ENCODE measurements at places on chromosomes 5 and 9.

DNA sequence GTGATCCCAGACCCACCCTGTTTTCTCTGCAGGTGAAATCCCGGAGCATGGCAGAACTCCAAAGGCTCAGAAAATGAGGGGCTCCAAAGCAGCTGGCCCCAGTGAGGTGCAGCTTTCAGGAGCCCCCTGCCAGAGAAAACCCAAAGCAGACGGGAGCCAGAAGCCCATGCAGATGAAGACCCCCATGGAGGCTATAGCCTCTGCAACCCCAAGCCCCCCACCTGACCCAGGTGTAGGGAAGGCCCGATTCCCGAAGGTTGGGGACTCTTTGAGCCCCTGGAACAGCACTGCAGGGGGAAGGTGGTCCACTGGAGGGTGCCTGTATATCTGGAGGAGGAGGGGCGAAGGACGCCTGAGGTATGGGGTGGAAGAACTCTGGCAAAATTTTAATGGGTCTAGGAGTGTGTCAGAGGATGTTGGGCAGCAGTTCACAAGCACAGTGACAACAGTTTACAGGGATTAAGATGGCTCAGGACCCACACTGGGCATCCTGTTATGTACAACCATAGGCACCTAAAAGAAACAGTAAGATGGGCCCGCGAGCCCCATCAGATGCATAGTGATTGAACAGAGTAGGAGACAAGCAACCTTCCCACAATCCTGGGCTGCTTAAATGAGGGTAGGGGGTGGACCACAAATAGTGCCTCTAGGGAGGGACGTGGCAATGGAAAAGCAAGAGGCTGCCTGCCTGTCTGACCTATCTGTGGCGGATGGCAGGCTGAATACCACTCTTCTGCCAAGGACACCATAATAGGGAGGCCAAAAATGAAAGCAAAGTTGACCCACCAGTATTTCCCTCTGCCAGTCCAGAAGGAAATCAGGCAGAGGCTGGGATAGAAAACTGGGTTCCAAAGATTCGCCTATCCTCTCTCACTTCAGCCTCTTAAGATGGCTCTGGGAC is 16.4 kb upstream of the ANXA6 start:
- DNase-seq: no peak
- no peak overlapping the region for H3K27ac ChIP-seq
- H3K4me1 ChIP-seq: no peaks in the 10 kb centered on the region
- no peak overlapping the region for H3K4me3 ChIP-seq
- H3K27me3 ChIP-seq: no peaks in the 10 kb centered on the region

DNA sequence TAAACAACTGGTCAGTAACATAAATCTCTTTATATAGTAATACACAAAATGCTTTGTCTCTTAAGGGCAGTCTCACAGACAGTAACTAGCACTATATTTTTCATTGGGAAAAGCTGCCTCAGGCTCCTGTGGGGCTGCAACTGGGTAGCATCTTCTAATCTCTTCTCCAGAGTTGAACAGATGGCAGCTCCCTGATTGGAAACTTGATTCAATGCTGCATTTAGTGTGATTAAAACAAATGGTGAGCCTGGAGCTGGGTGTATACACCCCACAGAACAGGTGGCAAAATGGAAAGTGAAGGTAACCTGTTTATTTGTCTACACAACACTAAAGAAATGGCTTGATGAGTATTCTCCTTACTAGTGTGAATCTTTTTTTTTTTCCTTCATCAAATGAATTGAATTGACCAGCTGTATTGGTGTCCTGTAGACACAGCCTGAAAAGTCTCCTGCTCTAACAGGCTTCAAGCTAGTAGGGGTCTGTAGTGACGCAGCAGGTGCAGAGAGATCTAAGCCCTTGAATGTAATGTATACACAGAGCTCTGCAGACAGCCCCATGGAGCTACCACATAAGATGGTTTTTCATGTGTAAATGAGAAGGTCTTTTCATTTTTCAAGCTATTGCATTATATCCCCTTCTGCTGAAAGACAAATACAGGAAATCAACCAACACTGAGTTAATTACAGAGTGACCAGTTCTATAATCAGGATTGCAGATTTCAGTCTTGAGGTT is 43.3 kb downstream of the IZUMO3 start:
- H3K4me3 ChIP-seq: no peak overlapping the region
- no peaks in the 10 kb centered on the region for H3K27me3 ChIP-seq
- no peaks in the 10 kb centered on the region for H3K4me1 ChIP-seq
- no peaks in the 10 kb centered on the region for H3K36me3 ChIP-seq
- H3K27ac ChIP-seq: no peak overlapping the region

GRCh38 chr9:29882767-29883166 is 2309.5 kb upstream of the C9orf72 start:
- no peak for DNase-seq
- no peak overlapping the region for H3K4me3 ChIP-seq
- H3K27me3 ChIP-seq: no peaks in the 10 kb centered on the region
- no peaks in the 10 kb centered on the region for H3K36me3 ChIP-seq
- no peaks in the 10 kb centered on the region for H3K4me1 ChIP-seq

GRCh38 chr9:124429530-124429867 is 14.3 kb upstream of the PSMB7 start:
- no peak overlapping the region for H3K27ac ChIP-seq
- DNase-seq: no peak
- no peaks in the 10 kb centered on the region for H3K27me3 ChIP-seq
- H3K36me3 ChIP-seq: no peaks in the 10 kb centered on the region
- no peaks in the 10 kb centered on the region for H3K4me1 ChIP-seq

- DNase-seq: no peak
- H3K27ac ChIP-seq: no peak overlapping the region
- H3K27me3 ChIP-seq: no peaks in the 10 kb centered on the region
These were observed 524.2 kb downstream of the SPATA31D1 start for GRCh38 chr9:82512728-82513127.

DNA sequence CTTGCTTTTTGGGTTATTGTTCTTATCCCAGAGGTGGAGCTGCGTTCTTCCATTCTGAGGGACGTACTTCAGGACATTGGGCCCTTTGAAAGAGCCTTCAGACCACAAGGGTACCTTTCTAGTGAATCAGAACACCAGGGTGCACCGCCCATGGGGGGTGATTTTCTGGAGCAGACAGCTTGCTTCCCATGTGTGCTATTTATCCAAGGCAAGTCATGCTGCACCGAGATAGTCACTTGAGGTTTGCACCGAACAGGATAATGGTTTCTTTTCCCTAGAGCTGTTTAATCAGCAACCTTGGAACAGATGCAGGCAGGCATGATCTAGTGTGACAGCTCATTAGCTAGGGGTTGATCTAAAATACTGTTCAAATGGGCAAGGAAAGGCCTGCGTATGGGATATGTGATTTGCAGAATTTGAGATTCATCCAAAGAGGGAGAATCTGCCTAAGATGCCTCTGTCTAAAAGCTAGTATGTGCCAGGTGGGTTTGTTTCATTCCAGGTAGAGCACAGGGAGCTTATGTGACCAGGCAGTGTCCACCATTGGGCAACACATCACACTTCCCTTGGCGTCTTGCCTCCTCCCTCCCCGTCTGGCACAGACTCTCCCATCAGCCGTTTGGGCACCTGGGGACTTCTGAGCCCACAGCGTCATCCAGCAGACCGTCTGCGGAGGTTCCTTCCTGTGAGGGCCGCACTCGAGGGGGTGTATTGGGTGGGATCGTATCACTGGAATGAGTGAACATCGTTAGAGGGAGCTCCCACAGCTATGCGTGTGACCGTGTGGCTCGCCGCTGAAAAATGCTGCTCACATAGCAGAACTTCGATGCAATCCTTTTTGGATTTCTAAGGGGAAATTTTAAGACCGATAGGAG is 23.0 kb downstream of the ABL1 start:
- no peak for DNase-seq
- no peak overlapping the region for H3K27ac ChIP-seq
- no peak overlapping the region for H3K4me3 ChIP-seq
- H3K4me1 ChIP-seq: no peaks in the 10 kb centered on the region

DNA sequence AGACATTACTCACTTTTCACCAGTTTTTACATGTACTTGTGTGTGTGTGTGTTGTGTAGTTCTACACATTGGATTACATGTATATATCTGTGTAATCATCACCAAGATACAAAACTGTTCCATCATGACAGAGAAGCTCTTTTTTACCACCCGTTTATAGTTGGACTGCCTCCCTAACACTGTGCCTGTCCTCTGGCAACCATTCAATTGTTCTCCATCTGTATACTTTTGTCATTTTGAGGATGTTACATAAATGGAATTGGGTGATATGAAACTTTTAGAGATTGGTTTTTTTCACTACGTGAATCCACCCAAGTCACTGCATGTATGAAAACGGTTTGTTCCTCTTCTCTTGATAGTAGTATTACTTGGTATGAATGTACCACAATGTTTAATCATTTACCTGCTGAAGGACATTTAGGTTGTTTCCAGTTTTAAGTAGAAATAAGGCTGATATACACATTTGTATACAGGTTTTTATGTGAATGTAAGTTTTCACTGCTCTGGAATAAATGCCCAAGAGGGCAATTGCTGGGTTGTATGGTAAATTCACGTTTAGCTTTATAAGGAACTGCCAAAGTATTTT is 126.2 kb downstream of the MAPKAP1 start:
- no peaks in the 10 kb centered on the region for H3K4me1 ChIP-seq
- H3K27me3 ChIP-seq: no peaks in the 10 kb centered on the region
- H3K36me3 ChIP-seq: no peaks in the 10 kb centered on the region
- H3K27ac ChIP-seq: no peak overlapping the region

- H3K27me3 ChIP-seq: no peaks in the 10 kb centered on the region
- no peaks in the 10 kb centered on the region for H3K4me1 ChIP-seq
- DNase-seq: no peak
- no peak overlapping the region for H3K27ac ChIP-seq
These were observed 7.0 kb upstream of the UGT3A2 start for GRCh38 chr5:36073595-36074216.

GRCh38 chr5:110726249-110727024 is at the start of gene TMEM232:
Gene TMEM232, minus strand, starts transcription at chr5:110726671. Its CDS starts 59,319 bp downstream, at chr5:110667352.
- no peaks in the 10 kb centered on the region for H3K27me3 ChIP-seq
- H3K4me1 ChIP-seq: no peaks in the 10 kb centered on the region
- H3K27ac ChIP-seq: no peak within 1 kb of the TSS
- H3K4me3 ChIP-seq: peak within 1 kb of the TSS; percentile 48
- H3K36me3 ChIP-seq: no peaks in the 10 kb centered on the region

- H3K27me3 ChIP-seq: no peaks in the 10 kb centered on the region
- no peaks in the 10 kb centered on the region for H3K36me3 ChIP-seq
- H3K4me1 ChIP-seq: no peaks in the 10 kb centered on the region
- no peak overlapping the region for H3K27ac ChIP-seq
- no peak overlapping the region for H3K4me3 ChIP-seq
These were observed 72.0 kb upstream of the CKMT2 start for GRCh38 chr5:81161012-81161601.

- H3K4me1 ChIP-seq: no peaks in the 10 kb centered on the region
- no peak for DNase-seq
- no peak overlapping the region for H3K27ac ChIP-seq
- H3K36me3 ChIP-seq: no peaks in the 10 kb centered on the region
These were observed 516.0 kb downstream of the SPATA31D1 start for GRCh38 chr9:82504620-82505019.

DNA sequence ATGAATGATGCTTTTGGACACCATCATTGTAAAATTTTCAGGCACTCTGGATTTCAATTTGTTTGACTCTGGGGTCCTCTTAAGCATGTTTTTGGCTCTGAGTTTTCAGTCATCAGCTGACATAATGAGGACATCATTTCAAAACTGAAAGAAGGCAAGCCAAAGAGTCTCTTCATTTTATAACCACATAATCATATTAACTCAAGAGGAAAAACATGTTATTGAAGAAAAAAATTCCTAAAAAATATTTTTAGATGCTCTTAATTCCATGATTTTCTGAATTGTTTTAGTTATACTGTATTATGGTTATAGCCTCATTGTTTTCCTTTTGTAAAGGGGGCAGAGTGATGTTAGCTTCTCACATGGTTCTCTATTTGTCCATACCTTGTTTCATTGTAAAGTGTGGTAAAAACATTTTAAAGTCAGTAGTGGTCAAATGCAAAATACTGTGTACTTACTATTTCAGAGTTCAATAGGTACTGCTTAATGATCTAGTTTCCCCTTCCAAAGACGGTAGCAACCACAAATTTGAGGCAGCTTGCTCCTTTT is 472.1 kb downstream of the DMRT2 start:
- no peak overlapping the region for H3K27ac ChIP-seq
- H3K4me3 ChIP-seq: no peak overlapping the region
- no peaks in the 10 kb centered on the region for H3K4me1 ChIP-seq
- no peaks in the 10 kb centered on the region for H3K27me3 ChIP-seq
- no peaks in the 10 kb centered on the region for H3K36me3 ChIP-seq

GRCh38 chr5:62326702-62327101 is 20.7 kb downstream of the KIF2A start:
- H3K36me3 ChIP-seq: no peaks in the 10 kb centered on the region
- no peaks in the 10 kb centered on the region for H3K27me3 ChIP-seq
- no peak overlapping the region for H3K4me3 ChIP-seq
- no peak for DNase-seq
- no peak overlapping the region for H3K27ac ChIP-seq
- H3K4me1 ChIP-seq: no peaks in the 10 kb centered on the region

DNA sequence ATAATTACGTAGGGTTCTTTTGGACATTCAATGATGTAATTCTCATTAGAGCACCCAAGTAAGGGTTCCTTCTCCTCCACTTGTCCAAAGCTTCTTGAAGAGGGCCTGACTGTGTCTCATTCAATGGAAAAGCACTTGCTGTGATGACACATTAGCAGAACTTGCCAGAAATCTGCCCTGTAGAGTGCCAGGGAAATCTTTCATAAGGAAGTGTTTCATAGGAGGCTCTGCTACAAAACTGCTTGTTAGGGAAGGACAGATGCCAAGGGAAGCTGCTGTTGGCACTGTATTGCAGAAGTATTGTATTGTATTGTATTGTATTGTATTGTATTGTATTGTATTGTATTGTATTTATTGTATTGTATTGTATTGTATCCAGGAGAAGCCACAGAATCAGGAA is 45.5 kb upstream of the MPDZ start:
- H3K27ac ChIP-seq: no peak overlapping the region
- H3K36me3 ChIP-seq: no peaks in the 10 kb centered on the region
- H3K27me3 ChIP-seq: no peaks in the 10 kb centered on the region

GRCh38 chr9:78307360-78307759 is 10.4 kb downstream of the PSAT1 start:
- H3K36me3 ChIP-seq: no peaks in the 10 kb centered on the region
- no peak overlapping the region for H3K4me3 ChIP-seq
- H3K4me1 ChIP-seq: no peaks in the 10 kb centered on the region

GRCh38 chr5:45252978-45253377 is 443.2 kb downstream of the HCN1 start:
- H3K4me1 ChIP-seq: no peaks in the 10 kb centered on the region
- no peaks in the 10 kb centered on the region for H3K36me3 ChIP-seq
- no peaks in the 10 kb centered on the region for H3K27me3 ChIP-seq
- no peak overlapping the region for H3K4me3 ChIP-seq
- no peak for DNase-seq
- H3K27ac ChIP-seq: no peak overlapping the region

Data from colonic mucosa (tissue), 4 donors.